Stimulated activated CD4-positive, alpha-beta T cell treated with anti-CD3 and anti-CD28 coated beads, TNF-alpha, amount 100 ng/mL, for 1 hour (primary cell): ENCODE measurements at places on chromosomes 11 and 22.

DNA sequence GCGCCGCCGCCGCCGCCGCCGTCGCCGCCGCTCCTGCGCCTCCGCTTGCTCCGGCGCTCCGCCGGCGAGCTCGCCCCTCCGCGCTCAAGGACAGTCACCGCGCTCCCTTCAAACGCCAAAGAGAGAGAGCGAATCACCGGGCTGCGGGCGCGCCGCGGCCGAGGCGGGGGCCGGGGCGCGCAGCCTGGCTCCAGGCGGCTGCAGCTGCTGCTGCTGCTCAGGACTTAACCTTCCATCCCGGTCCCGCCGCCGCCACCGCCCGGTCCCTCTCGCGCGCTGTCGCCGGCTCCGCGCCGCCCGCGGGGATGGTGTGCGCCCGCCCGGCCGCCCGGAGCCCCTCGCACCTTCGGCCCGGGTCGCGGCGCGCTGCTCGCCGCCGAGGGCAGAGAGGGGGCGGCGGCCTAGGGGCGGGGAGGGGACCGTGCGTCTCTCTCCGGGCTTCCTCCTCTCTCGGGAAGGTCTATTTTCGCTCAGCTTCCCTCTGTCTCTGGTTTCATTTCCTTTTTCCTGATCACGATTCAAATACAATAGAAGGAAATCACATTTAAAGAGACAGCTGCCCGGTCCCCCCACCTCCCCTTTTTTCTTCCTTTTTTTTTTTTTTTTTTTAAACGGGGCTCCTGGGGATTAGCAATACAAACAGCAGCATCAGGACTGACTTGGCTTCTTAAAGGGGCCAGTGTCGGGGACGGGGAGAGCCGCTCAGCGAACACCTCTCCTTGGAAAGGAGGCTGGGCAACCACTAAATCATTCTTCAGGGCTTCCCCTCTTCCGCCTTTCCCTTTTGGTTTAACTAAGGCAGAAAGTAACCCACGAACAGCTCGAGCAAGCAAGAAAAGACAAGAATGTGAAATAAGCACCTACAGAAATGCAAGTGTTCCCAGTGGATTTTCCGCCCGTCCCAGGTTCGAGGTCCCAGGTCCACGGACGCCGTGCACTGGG is 22.1 kb downstream of the LMO2 start:
- peak; percentile 11 for DNase-seq

GRCh38 chr11:1511937-1512496 is 25.4 kb upstream of the MOB2 start:
- DNase-seq: no peak

DNA sequence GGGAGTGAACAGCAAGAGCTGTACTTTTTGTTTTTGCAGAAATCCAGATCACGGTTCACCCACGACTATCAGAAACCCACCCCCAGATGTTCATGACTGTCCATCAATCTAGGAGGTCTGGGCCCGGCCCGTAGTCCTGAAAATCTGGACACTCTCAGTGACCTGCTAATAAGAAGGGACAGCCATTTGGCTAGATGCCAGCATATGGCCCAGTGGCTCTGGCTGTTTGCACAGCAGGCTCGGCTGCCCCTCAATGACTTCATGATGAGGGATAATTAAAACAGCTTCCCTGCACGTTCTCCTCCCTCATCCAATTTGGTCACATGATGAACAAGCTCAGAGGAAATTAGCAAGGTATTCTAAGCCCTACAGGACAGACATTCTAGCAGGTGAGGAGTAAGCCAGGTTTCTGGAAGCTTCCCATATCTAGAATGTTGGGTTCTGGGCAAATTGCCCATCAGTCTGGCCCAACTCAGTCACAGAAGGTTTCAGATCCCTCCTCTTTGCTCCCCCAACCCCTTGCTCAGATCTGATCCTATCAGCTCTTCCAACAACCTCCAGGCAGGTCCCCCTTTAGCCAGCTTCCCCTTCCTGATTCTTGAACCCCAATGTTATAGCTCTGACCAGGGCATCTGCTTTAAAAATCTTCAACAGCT is 397.3 kb downstream of the SHANK2 start:
- no peak for DNase-seq

DNA sequence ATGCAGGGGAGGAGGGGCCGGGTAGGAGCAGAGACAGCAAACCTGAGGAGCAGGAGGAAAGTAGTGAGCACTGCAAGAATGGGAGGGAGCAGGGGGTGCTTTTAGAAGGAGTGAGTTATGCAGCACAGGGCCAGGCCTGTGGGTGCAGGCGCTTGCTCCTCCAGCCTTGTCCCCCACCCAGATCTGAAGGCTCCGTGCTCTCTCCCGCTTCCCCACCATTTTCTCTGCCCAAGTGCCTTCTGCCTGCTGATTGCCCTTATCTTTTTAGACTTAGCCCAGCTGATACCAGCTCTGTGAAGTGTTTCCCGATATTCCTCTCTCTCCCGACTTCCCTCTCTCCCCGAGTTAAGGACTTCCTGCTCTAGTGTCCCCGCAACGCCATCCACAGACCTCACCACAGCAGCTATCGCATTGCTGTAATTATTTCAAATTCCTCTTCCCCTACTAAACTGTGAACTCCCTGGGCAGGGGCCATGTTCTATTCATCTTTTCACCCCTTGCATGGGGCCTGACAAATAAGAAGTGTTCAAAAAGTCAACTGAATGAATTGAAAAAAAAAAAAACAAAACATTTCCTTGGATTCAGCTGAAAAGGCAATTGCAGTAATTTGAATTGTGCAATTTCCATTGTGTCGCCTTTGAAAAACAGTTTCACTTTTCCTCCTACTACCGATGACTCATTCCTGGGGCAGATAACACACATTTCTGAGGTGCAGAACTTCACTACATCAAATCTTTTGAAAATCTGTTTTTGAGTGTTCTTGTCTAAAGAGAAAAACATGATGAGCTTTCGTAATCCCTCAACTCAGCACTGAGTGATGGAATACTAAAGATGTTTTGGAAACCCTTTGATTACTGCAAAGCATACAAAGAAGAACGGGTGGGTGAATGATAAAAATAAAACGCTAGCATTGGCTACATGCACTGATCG is 69.7 kb upstream of the BMAL1 start:
- DNase-seq: no peak

- no peak for DNase-seq
Observed at GRCh38 chr11:76380159-76380976, 564 bp downstream of the THAP12 start.

DNA sequence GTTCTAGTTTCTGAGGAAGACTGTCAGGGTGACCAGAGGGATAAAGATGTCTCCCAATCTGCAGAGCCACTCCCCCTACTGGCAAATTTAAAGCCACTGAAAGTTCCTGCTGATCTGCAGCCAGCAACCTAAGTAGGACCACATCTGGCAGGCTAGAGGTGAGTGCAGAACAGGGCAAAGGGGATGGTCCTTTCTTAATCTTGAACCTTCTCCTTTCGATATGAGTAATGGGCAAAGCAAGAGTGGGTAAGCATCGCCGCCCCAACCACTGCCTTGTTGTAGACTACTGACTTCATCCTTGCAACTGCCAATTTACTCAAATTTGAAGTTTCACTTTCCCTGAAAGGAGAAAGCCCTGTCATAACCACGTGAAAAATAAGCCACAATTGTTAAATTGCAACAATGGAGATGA is 30.7 kb downstream of the SCUBE2 start:
- DNase-seq: no peak

DNA sequence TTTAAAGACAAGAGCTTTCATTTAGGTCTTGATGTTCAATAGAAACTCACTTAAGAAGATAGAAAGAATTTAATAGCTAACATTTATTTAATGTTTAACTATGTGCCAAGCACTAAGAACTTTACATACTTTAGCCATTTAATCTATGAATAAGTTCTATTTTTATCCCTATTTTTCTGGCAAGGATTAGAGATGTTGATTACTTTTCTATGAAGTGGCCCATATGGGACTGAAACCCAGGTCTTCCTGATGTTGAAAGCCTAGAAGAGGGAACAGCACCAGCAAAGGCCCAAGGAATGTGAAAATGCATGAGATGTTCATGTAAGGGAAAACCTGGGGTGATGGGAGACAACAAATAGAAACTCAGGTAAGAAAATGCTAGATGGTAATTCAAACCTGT is 15.4 kb upstream of the TBCEL start:
- no peak for DNase-seq

- no peak for DNase-seq
Observed at GRCh38 chr11:98137437-98137836, 883.3 kb upstream of the CNTN5 start.

GRCh38 chr11:45319077-45319476 is 32.9 kb upstream of the SYT13 start:
- no peak for DNase-seq

DNA sequence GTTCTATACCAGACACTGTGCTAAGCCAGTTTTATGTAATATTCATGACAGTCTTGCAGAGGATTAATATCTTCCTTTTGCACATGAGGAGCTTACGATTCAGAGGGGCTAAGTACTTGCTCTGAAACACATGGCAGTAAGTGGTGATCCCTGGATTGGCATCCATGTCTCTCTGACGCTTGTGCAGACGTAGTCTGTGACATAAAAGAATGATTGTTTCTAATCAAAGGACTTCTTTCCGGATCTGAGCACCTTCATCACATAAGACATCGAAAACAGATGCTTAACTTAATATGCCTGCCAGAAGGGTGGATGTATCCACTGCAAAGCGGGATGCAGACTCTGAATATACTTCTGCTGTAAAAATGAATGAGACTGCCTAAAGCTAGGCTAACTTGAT is 74.8 kb downstream of the ARHGAP42 start:
- no peak for DNase-seq
